Ovary (tissue), 10 donors: ENCODE measurements at places on chromosomes 1 and 21.

DNA sequence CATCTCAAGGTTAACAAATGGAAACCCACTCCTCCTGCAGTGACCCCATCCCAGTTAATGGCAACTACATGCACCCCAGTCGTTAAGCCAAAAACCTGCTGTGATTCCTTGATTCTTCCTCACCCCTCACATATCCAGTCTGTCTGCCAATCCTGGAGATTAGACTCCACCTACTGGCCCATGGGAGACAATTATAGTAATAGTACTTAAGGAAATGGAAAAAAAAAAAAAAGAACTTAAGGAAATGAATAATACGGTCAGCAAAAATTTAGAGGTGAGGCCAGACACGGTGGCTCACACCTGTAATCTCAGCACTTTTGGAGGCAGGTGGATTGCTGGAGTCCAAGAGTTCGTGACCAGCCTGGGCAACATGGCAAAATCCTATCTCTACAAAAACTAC is 7.0 kb downstream of the NOL9 start:
- DNase-seq, result no peak

DNA sequence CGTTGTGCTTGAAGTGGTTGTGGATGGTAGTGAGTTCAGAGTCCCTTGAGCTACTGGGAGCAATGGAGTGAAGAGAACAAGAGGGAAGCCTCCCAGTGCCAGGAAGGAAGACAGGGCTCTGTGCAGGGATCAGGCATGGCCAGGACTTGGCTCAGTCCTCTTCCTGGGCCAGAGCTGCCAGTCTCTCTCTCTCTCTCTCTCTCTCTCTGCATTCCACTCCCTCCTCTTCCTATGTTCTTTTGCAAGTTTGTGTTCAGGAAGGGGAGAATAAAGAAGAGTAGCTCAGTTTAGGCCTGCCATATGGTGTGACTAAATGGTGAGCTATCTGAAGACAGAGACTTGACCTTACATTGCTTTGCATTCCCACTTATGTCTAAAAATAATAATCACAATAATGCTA is 20.5 kb upstream of the RPTN start:
- DNase-seq, result no peak

DNA sequence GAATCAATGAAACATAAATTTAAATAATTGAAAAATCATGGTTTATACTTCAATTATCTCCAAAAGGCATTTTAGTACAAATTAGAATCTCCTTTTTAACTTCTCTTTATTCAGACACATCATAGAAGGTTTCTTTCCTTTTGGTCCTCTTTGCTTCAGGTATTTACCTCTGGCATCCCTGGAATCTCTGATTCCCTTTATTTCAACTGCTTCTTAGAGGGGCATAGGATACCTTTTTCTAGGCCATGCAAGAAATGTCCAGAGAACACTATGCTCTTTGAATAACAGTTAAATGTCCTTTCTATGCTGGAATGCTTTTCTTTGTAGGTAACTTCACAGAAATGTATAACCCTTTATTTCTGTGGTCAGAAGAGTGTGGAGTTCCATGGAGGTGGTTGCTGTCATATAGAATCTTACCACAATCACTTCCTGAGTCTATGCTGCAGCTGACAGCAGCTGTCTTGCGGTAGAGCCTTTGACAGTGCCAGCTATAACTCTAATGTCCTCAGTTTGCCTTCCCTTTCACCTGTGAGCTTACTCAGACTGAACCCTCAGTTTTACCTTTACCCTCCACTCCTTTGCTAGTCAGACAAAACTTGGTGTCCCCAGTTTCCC is 8.6 kb downstream of the LAMC2 start:
- no peak for DNase-seq

- DNase-seq, result no peak
Observed at GRCh38 chr1:9852410-9853248, 28.9 kb upstream of the CLSTN1 start.

DNA sequence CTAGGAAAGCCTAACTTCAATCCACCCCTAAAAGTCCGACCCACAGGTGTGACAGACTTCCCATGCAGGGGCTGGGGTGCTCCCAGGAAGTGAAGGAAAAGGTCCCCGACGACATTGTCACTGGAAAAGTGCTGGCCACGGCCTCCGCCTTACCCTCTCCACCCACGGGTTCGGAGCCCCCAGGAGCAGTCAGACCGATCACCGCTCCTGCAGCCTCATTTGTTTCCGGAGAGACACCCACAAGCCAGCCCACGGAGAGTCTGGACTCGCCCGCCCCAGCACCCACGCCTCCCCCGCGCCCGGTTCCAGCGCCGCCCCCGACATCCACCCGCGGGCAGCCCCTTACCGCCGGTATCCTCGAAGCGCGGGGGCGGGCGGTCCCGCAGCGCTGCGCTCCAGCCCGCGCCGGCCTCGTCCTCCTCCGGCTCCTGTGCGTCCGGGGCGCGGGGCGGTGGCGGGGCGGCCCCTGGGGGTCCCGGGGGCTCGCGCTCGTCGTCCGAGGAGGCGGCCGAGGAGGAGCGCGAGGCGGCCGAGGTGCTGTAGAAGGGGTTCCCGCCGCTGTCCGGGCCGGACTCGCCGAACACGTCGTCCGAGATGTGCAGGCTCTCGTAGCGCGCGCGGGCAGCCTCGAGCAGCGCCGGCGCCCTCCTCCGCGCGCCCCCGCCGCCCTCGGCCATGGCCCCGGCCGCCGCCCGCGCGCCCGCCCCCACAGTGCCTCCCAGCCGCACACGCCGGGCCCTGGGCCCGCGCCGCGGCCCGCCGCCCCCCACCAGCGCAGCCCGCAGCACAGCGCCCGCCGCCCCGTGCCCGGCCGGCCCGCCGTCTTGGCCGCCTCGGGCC is 660 bp downstream of the PGBD5 start:
- DNase-seq, result no peak

DNA sequence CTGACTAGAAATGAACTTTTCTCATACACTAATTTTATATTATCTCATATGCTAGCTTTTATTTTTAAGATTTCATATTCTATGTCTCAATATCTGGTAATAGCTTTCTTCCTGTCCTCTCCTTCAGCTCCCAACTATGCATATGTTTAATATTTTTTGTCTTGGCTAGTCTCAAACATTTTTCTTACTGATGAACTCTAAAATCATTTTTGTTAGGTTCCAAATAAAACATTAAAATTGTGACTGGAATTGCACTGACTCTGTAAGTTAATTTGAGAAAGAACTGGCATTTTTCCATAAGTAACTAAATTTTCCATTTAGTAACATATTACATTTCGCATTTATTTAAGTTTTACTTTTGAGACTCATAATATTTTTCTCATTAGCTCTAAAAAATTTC is 368.5 kb upstream of the DPYD start:
- DNase-seq, result no peak

- peak; percentile 77 for DNase-seq
Observed at GRCh38 chr1:32500387-32501209, 35.7 kb downstream of the ZBTB8B start.

DNA sequence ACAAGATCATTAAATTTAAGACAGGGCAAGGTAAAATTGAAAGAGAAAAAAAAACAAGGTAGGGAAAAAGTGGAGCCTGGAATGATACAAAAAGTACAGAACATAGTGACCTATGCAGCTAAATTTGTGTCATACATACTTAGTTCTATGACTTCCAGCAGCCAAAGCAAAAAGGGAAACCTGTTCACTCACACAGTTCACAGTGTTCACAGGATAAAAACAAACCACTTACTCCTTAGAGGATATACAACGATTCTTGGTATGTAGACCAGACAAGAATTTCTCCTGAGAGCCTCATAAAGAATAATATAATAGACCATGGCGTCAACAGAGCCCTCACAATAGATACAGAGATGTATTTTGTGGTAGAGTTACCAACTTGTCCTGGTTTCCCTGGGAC is 27.5 kb downstream of the COA7 start:
- DNase-seq, result no peak

DNA sequence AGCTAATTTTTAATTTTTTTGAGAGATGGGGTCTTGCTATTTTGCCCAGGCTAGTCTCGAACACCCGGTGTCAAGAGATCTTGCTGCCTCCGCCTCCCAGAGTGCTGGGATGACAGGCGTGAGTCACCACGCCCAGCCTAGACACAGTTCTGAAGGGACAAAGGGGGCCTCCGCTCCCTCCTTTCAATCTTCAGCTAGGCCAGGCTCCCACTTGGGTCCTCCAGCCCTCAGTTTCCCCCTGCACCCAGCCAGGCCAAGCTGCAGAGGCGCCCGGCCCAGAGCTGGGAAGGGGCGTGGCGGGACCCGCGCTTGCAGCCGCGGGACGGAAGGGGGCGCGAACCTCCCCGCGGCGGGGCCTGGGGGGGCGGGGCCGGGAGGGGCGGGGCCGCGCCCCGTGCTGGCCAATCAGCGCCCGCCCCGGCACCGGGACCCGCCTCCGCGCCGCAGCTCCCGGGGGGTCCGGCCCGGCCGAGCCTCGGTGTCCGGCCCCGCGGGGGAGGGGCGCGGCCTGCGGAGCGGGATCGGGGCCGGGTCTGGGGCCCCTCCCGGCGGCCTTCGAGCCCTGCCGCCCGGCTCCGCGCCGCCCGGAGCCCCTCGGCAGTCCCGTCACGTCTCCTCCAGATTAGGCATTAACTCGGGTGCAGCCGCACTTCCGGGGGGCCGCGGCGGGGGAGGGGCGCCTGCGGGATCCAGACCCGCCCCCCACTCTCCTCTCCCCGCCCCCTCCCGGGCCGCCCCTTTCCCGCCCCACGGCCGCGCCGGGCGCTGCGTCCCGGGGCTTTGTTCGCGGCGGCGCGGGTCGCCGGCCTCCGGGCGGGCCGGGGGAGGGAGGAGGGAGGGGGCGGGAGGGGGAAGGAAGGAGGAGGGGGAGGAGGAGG is 559 bp upstream of the AGRN start:
- peak; percentile 86 for DNase-seq
